GM13976 (cell line): ENCODE measurements at places on chromosomes 5 and 9.

GRCh38 chr5:160626322-160626721, 204.7 kb downstream of the PTTG1 start:
- DNase-seq = no peak

DNA sequence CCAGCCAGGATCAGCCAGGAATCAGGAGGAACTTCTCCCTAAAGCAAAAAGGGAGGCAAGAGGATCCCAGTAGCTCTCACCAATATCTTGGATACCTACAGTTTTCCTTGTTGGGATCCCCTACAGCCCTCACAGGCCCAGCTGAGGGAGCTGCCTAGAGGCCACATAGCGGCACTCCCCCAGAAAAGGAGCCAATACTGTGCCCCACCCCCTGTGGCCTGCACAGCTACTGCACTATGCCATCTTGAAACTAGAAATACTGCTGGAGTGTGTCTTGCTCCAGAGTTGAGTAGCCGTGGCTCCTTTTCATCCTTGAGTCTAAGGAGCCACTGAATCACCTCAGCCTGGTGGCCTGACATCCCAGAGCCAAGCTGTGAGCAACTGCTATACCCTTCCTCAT, 22.3 kb upstream of the TRPM6 start:
- DNase-seq = no peak

DNA sequence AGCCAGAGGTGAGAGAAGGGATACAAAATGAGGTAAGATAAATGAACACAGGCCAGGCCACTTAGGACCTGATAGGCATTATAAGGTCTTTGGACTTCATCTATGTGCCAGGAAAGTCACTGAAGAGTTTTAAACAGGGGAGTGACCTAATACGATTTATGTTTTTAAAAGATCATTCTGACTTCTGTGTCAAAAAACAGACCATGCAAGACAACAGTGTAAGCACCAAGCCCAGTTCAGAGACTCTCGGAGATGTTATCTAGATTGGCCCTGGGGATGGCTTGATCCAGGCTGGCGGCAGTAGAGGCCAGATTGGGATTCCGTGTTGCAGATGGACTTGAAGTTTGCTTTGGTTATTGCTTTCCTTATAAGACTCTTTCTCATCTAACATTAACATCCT, 43.0 kb upstream of the DPYSL3 start:
- no peak for DNase-seq

GRCh38 chr9:1532171-1532570, 482.0 kb downstream of the DMRT2 start:
- DNase-seq = no peak

- no peak for DNase-seq
These were observed 17.6 kb downstream of the RGMB start for GRCh38 chr5:98791001-98791519.
